Activated T-cell treated with anti-CD3 and anti-CD28 coated beads, Interleukin-2, amount 50 U/mL, for 48 hours (primary cell): ENCODE measurements at places on chromosomes 12 and 14.
A peak's percentile ranks its signal among the peaks of the same experiment; 100 is the strongest.

- no peak for DNase-seq
Measured at GRCh38 chr12:29711381-29711780, 72.4 kb downstream of the TMTC1 start.

- no peak for DNase-seq
Measured at GRCh38 chr12:62891805-62892549, 43.0 kb downstream of the PPM1H start.

- DNase-seq: no peak
Measured at GRCh38 chr14:49957089-49957852, 64.4 kb downstream of the ARF6 start.

DNA sequence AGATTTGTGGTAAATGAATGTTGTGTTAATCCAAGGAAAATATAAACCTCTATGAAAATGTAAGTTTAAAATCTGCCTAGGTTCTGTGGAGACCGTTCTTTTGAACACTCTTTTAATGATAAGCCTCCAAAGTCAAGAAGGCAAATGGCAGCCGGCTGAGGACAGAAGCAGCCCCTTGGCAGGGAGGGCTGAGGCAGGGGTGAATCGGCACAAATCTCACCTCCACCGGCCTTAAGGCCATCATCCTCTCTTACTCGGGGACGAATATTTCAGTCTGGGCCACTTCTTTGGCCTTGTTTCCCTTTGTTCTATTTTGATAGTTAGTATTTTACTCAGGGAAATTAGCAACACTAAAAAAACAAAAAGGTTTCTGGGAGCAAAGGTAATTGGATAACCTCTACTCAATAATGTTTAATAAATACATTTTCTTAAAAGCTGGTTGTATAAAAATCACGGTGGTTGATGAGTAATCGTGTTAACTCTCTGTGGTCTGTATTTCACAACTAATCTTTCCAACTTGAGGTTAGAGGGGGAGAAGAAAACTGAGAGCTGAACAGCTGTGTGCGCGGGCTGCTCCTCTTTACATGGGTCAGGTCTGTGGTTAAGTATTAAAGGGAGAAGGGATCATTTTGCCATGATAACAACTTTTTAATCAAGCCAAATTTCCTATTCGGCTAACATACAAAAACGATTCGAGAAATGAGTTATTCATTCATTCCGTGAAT is 18.6 kb downstream of the LGMN start:
- peak; percentile 51 for DNase-seq

DNA sequence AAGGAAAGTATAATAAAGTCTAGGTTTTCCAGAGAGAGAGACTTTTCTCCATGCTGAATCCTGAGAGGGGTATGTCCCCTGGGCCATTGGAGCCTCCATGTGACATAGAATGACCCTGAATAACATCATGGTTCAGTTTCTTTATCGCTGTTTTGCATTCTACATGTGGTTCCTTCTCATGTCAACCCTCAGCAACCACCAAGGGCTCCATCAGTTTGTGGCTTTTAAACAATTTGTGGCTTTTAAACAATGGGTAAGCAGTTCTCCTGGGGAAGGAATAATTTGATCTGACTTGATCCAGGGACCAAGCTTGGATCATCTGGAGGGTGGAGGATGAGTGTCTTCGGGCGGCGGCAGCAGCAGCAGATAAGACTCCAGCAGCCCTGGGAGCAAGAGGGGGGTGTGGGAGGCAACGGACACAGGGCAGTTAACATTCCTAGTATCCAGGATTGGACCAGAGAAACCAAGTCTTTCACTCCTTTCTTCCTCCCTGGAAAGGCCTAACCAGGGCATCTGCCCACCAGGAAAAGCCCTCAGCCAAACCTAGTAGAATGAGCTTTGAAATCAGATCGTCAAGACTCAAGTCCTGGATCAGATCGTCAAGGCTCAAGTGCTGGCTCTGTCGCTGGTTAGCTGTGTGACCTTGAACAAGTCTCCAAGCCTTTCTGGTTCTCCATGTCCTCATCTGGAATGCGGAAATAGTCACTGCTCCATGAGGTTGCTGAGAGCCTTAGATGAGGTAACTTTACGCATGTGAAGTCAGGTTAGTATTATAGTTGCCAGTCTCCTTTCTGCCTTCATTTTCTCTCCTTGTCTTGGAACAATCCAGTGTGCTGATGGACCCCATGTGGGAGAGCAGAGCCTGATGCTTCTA is 27.8 kb upstream of the FAM222A start:
- no peak for DNase-seq

DNA sequence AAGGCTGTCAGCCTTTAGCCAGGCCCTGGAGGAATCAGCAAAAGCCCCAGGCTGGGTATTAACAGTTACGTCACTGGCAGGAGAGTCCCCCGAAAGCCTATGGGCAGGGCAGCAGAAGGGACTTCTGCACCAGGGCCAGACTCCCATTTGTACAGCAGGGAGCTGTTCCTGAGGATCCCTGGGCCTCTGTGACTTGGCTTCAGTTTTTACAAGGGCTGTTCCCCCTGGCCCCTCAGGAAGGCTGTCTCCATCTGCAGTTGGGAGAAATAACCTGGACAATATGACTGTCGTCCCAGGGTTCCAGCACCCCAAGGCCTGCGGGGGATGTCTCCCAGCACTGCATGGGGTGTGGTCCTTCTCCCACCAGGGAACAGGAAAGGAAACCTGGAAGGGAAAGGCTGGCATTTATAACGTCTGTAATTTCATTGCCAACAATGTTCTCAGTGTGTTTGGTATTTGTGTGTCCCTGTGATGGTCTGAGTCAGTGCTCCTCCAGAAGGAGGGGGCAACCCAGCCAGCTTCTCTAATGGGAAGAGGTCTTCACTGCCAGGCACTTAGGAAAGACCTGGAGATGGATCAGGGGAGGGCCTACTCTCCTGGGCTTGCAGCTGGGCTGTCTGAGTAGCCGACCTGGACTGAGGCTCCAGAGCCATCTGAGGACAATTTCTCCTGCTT is 42.4 kb downstream of the ERH start:
- no peak for DNase-seq

GRCh38 chr14:37142835-37143401 is 29.5 kb downstream of the SLC25A21 start:
- DNase-seq: no peak

GRCh38 chr12:121822393-121823100 is 18.7 kb downstream of the SETD1B start:
- no peak for DNase-seq

DNA sequence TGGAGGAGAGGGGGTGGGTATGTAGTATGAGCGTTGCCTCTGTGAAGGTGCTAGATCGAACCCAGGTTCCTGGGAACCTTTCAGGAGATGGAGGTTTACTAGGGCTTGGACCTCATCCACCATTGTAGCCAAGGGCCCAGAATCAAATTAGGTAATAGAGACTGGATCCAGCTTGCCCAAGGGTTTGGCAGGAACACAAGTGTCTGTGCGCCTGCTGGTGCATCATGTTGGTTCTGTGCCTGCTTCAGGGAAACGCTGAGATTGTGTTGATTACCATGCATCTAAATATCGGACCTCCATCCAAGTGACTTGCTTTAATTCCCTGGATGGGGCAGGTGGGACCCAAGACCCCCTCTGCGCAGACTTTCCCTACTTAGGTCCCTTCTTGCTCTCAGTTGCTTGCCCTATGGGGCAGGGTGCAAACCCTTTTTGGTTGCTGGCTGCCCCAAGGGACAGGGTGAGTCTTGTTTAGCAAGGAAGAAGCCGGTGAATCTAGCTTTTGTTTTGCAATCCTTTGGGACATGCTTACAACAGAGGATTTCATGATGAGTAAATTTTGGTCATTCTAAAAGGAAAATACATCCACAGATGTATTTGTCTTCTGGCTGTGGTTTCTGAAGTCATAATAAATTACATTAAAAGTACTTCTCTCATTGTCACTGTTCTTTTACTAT is 189.8 kb upstream of the PRICKLE1 start:
- no peak for DNase-seq

- DNase-seq: no peak
Measured at GRCh38 chr12:67721248-67721647, 72.7 kb downstream of the DYRK2 start.

DNA sequence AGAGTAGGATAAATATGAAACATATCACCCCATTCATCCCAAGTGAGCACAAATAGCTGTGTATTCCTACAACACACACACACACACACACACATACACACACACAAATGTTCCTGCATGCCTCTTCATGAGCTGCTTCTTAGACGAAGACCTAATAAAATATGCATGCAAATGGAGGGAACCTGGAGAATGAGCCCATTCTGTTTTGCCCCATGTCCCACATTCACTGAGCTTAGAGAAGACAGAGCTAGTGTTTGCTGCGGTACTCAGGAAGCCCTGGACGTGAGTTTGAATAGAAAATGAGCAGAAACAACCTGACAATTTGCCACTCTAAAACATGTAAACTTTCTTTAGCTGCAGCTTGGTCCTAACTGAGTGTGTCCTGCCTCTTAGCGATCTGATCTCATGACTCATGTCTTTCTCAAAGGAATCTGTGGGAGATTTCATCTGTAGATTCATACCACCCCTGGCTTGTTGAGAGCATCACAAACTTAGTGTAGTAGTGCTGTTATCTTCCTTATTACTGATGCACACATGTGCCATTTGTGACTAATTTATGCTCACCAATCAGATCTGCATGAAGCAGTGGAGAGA is 86.8 kb downstream of the ITPR2 start:
- no peak for DNase-seq

GRCh38 chr12:3617565-3617964 is 126.6 kb downstream of the PRMT8 start:
- no peak for DNase-seq

DNA sequence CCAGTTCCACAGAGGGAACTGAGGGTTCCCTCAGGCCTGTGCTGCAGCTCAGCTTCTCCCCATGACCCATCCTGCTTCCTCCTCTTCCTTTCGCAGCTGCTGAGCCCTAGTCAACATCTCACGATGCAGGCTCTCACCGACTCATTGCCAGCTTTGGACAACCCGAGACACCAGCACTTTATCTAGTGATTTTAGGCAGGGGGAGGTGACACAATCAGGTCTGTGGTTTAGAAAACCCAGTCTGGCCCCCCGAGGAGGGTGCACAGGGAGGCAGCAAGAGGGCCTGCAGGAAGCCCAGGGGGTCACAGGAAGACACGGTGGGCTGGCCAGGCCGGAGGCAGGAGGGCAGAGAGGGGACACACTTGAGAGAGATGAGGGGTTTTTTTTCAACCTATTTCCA is 35.4 kb downstream of the DIO3 start:
- DNase-seq: peak; percentile 22

DNA sequence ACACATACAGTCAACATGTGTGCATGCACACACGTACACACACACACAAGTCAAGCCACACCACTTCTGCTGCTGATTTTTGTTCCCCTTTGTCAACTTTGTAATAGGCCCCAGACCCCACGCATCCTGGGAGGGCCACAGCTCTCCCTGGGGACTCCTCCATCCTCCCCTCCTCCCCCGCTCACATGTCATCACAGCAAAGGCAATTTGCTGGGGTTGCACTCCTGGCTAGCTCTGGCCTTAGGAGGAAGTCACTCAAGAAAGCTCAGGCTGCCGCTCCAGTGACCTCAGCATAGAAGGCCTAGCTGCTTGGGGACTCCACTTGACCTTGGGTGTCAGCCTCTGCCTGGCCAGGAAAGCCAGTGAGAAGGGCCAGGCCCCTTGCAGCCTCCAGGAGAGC is 27.2 kb downstream of the NGB start:
- DNase-seq: no peak

GRCh38 chr14:84421621-84422020 is 1108.3 kb upstream of the FLRT2 start:
- no peak for DNase-seq

- no peak for DNase-seq
Measured at GRCh38 chr14:91395466-91395865, 22.2 kb downstream of the CCDC88C start.

DNA sequence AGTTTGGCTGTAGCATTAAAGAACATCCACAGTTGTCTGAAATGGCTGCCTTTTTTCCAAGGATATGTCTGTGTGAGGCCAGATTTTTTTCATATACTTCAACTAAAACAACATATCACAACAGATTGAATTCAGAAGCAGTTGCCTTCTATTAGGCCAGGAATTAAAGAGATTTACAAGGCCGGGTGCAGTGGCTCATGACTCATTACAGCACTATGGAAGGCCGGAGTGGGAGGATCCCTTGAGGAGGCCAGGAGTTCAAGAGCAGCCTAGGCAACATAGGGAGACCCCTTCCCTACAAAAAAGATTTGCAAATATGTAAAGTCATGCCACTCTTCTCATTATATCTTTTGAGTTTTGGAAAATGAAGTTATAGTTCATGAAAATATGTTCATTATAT is 108.6 kb downstream of the KTN1 start:
- DNase-seq: no peak

GRCh38 chr14:74963178-74963704 is 7.8 kb upstream of the PGF start:
- DNase-seq: no peak

DNA sequence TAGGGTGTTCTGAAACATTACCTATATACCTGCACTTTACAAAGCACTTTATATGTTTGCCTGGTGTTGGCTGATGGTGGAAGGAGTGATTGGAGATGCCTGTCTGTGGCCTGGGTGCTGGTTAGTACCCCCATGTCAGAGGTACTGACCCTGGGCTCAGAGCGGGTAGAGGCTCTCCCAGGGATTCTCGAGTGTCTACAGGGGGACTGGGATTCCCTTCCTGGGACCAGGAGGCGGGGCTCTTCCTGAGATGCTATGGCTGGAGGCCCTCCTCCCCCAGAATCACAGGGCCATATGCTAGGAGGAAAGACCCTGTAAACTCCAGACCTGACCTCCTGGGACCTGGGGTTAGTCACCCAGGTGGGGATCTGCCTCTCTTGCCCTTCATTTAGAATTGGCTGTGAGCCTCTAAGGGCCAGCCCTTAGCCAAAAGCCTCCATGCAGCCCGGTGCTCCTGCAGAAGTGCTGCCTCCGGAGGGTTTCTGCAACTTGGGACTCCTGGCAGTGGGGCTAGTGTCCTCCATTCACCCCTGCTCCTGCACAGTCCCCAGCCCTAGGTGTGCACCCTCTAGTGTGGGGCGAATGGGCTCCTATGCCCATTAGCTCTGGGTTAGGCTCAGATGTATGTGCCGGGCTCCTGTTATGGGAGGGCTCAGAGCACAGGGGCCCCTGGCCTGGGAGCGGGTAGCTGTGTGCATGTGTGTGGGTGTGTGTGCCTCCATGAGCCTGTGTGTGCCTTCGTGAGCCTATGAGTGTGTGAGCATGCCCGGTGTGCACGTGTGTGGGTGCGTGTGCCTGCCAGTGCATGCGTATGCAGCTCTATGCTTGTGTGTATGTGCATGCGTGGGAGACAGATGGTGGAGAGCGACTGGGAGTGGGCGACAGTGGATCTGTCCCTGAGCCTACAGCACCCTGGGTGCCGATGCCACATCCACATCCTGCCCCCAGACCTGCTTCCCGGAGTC is 36.6 kb downstream of the RTL1 start:
- DNase-seq: no peak

DNA sequence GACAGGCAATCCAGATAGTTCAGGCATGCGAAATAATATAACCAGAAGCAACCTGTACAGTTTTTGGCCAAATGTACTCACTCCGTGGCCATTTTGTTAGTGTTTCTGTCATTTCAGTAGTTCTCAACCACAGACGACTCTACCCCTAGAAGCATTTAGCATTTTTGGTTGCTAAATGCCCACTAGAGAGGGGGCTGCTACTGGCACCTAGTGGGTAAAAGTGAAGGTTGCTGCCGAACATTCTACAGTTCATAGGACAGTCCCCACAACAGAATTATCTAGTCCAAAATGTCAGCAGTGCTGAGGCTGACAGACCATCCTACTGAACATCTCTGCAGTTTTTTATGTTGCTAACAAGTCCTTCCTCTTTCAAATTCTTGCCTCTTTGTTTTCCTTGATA is 107.4 kb downstream of the TSHR start:
- DNase-seq: no peak
